ENCODE measurements at places on chromosomes 7 and 10.

GRCh38 chr10:12902135-12902572 lies 99.4 kb downstream of the CCDC3 start:
- DNase-seq, result peak; percentile 59

- no peak for DNase-seq
These were observed 100.6 kb upstream of the GLCCI1 start for GRCh38 chr7:7867846-7868571.

GRCh38 chr10:30093303-30093950 lies 34.0 kb upstream of the JCAD start:
- no peak for DNase-seq

GRCh38 chr10:69472544-69472943 lies 21.3 kb downstream of the TSPAN15 start:
- no peak for DNase-seq

GRCh38 chr7:64744680-64745079 lies 49.5 kb upstream of the ZNF138 start:
- DNase-seq, result no peak

DNA sequence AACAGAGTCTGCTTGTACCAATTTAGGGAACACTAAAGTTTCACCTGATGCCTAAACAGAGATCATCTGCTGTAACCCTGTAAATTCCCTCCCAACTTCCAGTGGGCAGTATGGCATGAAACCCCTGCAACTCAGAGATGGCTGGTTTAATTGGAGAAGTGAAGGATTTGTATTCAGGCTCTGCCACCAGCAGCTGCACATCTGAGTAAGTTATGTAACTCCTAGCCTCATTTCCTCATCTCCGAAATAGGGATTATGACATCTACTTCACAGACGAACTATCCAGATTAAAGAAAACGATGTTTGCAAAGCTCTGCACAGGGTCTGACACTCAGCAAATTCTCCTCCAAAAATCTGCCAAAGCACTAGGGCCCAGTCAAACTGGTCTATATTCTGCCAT lies 493.0 kb downstream of the KCNMA1 start:
- no peak for DNase-seq

GRCh38 chr10:99450156-99450555 lies 19.7 kb upstream of the GOT1 start:
- no peak for DNase-seq

GRCh38 chr10:5748394-5748803 lies 63.8 kb downstream of the TASOR2 start:
- no peak for DNase-seq

- no peak for DNase-seq
These were observed 111.7 kb downstream of the POLL start for GRCh38 chr10:101476383-101476782.
